ENCODE measurements at places on chromosomes 12 and 14.

DNA sequence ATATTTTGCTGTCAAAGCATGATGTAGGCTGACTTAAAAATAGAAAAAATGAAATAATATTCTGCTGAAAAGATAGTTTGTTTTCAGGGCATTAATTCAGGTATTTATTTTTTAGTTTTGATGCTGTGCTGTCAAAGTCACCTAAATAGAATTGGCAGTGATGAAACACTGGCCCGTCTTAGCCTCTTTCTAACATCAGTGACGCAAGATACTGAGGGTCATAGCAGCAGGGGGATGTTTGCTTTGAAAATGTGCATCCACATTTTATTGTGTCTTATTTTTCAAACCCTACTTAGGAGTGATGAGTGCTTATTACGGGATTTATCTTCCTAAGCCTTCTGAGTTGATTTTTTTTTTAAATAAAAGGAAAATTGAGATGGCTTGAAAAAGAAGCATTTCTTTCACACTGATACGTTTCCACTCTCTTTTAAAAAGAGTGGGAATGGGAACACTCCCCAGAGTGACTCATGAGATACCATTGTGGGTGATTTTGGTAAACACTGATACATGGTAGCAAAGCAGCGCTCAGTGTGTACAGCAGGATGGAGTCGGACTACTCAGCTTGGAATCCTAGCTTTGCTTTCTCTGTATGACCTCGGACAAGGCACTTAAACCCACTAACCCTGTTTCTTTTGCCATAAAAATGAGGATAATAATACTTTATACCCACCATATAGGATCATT, 290.8 kb downstream of the ERC1 start:
- no peak for DNase-seq

DNA sequence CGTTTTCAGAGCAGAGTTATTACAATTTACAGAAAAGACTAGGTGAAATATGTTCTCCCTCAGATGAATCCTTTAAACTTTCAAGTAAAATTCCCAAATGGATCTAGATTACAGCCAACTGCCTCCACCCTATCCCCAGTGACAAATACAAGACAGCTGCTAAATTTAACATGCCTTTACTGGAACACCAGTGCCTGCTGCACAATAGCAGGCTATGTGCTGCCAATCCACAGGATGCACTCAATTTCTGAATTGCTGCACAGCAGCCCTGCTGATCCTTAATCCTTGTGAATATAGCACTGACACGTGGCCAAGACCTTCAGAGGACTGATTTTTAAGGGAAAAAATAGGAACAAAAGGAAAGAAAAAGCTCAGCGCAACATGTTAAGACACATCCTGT, 128.9 kb downstream of the CCER1 start:
- DNase-seq: no peak

GRCh38 chr12:304805-305204, 42.2 kb upstream of the SLC6A13 start:
- DNase-seq: no peak

DNA sequence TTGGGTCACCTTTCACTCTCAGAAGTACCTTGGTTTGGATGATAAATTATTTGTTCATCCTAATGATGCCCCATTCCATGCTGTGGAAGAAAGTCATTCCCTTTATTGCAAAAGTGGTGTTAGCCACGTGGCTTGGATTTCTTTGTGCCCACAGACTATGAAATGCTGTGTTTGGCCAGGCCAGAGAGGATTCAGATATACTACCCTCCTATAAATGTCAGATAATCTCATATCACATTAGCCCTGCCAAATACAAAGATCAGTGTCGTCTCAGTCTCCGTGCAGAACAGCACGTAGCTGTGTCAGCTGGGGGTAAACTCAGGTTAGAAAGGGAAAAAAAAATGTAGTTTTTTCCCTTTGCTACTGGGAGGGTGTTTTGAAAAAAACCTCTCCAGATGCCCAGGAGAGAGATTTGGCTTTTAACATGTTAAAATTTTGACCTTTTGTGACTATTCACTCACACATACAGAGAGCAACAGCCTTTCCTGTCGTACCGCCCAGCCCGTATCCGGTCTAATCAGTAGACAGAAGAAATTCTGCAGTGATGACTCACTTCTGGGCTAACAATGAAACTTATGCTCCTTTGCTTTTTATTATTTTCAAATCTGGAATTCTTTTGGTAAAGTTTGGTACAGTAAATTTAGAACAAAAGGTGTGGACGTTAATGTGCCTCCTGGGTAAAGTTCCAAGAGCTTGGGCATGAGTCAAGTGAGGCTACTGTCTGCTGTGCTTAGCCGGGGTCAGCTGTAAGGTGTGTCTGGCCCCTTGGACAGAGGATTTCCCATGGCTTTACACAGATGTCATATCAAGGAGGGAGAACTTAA, 8.5 kb upstream of the PTPRB start:
- no peak for DNase-seq

GRCh38 chr12:67754933-67755697, 106.6 kb downstream of the DYRK2 start:
- no peak for DNase-seq

DNA sequence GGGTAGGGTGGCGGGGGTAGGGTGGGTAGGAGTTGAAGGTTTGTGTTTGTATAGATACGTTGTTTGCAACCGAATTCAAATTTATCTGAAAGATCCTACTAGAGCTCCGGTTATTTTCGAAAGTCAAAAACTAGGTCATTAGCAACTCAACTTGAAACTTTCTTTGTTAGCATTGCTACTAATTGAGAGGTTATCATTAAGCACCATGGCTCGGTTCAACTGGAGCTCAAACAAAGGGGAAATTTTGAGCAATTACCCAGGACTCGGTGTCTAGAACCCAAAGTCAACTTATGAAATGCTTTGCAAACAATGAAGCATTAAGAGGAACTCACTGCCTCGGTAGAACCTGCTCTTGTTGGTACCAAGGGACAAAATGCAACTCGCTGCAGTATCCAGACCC, 207.7 kb downstream of the BCAT1 start:
- no peak for DNase-seq

DNA sequence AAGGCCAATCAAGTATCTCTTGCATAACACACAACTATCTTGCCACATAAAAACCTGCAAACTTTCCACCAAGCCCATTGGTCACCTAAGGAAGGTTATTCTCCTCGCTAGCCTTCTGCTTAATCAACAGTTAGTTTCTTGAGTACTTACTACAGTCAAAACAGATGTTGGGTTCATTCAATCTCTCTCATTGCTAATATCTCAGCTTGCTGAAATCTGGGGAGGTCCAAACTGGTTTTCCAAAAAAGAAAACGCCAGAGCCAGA, 74.6 kb downstream of the TTC7B start:
- no peak for DNase-seq

GRCh38 chr12:8078916-8079315, 3.2 kb upstream of the NECAP1 start:
- no peak for DNase-seq

- DNase-seq: no peak
These were observed 430.5 kb downstream of the DPF3 start for GRCh38 chr14:72463291-72463866.

- DNase-seq: no peak
These were observed 89.8 kb downstream of the ZFP36L1 start for GRCh38 chr14:68703093-68703492.

DNA sequence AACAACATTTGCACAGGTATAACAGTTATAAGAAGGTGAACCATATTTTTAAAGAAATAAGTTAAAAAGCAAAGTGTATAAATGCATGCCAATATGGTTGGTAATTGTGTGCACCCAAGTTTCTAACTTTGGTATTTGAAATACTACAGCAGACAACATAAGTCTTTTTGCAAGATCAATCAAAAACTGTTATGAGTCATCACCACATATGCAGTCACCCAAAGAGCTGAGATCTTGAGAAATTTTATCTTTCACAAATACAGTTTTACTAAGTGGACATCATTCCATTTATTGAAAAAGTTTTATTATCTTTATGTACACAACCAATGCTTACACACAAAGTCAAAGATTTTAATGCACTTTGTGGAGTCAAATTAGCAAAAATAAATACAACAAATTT, 7.0 kb upstream of the ACSS3 start:
- no peak for DNase-seq

- DNase-seq: no peak
These were observed 354.4 kb upstream of the FLRT2 start for GRCh38 chr14:85175556-85175955.

DNA sequence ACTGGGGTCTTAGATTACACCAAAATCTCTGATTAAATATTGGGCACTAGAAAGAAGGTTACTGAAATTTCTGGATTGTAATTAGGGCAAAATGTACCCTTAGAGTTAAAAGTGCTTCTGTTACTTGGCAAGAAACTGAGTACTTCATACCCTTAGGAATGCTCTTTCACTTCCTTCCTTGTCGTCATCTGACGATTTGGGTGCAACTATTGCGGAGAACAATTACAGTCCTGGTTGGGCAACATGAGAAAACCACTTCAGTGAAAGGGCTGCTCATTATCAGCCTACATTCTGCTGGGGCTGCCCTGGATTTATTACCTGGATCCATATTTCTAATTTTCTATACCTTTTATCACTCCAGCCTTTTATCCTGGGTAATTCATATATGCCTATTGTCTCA, 348.5 kb upstream of the MDGA2 start:
- DNase-seq: no peak

- no peak for DNase-seq
These were observed 44.5 kb upstream of the EEA1 start for GRCh38 chr12:92973614-92974013.

DNA sequence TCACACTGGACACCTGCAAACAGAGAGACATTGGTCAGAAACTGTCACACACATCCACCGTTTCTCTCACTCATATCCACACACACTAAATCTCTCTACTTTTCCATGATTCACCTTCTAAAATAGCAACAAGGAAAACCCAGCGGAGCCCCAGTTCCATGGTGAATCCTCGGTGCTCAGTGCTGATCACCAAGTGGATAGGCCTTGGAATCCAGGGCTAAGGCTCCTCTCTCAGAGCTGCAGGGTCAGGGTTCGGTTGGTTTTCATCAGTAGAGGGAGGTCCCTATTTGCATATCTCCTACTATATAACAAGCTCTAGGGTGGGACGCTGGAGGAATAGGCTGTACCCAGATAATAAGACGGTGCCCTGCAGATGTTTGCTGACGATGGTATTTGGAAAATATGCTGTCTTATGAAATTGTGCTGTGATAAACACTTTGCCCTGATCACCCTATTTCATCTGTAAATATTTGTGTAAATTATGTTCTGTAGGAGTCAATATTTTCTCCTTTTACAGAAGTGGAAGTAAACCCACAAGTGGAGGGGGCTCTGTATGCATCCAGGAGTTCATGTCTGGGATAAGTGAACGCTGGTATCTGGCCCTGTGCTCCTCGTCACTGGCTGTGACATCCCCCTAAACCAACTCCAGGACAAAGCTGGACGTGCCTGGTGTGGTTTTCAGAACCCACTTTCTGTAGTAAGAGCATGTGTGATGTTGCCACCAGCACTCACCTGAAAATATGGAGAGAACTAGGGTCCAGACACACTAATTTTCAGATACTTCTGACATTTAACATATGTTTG, 709.2 kb downstream of the TMEM121 start:
- no peak for DNase-seq

DNA sequence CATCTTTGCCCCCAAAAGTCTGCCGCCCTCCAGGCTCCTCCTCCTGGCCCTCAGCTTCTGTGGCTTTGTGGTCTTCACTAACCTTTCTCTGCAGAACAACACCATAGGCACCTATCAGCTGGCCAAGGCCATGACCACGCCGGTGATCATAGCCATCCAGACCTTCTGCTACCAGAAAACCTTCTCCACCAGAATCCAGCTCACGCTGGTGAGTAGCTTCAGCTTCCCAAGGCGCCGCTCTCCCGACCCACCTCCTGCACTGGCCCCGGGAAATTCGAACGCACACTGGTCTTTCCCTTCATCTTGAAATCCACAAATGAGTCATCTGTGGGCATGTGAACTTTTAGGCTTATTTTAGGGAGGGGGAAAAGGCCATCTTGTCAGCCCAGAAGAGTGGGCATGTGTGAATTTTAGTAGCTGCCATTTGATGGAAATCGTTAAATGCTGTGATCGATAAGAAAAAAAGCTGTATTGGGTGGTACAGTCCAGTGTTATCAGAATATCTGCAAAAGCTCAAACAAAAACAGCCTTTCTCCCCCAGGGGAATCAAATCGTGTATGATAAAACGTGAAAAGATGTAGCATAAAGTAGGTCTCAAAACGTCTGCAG, 700 bp downstream of the SLC35E3 start:
- DNase-seq: peak; percentile 82

DNA sequence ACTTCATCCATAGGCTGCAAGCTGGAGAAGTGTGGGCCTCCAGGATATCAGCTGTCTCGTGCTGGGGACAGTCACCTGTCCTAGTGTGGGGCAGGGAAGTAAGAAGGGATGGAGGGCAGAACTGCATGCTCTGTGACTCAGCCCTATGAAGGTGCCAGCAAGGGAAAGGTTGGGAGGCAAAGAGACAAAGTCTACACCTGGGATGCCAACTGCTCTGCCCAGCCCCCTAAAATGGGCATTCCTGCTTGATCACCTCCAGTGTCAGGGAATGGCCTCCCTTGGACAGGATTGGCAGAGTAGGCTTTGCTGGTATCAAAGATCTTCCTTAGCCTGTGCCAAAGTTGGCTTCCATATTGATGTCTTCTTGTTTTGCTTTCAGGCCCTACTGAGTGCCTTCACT, 335.0 kb downstream of the BCL11B start:
- no peak for DNase-seq

Data from spinal cord (tissue), 10 donors.